ENCODE measurements at places on chromosomes 12 and 14. TPM values are rescaled to one million over a fixed set of nuclear protein-coding genes. Genes with fewer than 3 reads are reported as not detected.

The MMP17 gene
- polyA plus RNA-seq = 61.3 TPM

The GLIPR1L1 gene
- polyA plus RNA-seq = 0.66 TPM

The MIP gene
- polyA plus RNA-seq = 0.60 TPM

The B4GALNT1 gene
- 45.7 TPM for polyA plus RNA-seq

DNA sequence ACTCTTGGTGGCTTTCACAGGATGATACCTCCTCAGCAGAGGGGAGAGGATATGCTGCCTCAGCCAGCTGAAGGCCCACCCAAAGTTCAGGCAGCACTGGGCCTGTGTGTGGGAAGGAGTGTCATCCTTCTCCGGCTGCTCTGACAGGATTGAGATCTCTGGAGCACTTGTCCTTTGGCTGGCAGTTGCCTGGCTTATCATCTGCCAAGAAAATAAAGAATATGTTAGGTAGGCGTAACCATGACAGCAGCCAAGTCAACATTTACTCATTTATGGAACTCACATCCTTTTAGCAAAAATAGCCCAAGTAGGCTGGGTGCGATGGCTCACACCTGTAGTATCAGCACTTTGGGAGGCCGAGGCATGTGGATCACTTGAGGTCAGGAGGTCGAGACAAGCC lies 68.5 kb downstream of the PPFIBP1 start:
- DNase-seq = no peak

DNA sequence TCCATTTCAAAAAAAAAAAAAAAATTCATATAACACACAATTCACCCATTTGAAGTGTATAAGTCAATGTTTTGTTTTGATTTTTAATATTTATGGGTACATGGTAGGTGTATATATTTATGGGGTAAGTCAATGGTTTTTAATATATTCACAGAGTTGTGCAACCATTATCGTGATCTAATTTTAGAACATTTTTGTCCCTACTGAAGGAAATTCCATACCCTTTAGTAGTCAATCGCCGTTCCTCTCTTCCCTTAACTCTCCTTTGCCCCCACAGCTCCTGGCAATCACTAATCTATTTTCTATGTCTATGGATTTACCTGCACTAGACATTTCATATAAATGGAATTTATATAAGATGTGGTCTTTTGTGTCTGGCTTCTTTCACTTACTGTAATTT lies 92.8 kb downstream of the TRAFD1 start:
- no peak for DNase-seq

- DNase-seq = no peak
Observed at GRCh38 chr14:94037954-94038353, 11.8 kb downstream of the OTUB2 start.

DNA sequence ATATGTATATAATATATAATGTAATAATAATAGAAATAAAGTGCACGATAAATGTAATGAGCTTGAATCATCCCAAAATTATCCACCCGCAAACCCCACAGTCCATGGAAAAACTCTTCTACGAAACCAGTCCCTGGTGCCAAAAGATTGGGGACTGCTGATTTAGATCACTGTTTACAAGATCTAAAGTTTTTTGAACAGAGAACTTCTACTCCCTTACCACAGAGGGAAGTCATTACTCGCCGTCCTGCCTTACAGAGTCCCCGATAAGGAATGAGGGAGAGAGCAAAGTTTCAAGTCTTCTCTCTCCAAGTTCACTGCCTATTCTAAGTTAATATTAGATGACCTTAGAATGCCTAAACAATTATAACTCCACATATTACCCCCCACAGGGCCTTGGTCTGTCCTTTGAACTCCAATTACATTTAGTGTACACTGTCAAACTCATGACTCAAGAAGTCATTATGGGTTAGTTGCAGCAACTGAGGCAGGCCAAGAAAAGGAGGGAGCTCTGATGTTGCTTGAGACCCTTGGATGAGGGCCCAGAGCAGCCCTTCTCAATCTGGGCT lies 21.8 kb upstream of the DHRS4 start:
- no peak for DNase-seq

GRCh38 chr14:85391892-85392291 lies 138.1 kb upstream of the FLRT2 start:
- DNase-seq = no peak

DNA sequence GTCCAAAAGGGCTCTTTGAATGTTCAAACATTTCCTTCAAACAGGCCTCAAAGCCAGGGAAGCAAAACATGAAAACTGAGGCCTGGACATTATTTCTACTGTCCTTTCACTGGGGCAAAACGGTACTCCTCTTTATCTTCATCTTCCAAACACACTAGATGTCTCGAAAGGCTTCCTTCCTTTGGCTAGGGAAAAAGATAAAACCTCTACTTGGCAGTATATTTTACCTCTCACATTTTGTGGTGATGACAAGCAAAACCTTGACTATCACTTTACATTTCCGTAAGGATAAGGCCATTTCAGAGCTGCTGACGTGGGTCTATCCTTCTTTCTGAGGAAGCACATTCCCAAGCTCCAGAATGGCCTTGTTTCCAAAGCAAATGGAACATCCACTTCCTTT lies 9.9 kb downstream of the STAB2 start:
- DNase-seq = no peak

- no peak for DNase-seq
Observed at GRCh38 chr12:58314610-58315009, 373.2 kb downstream of the ATP23 start.
